NCI-H2107 (cell line): ENCODE measurements at places on chromosomes 1 and 21.

GRCh38 chr1:31657020-31657804 is 12.5 kb upstream of the PEF1 start:
- DNase-seq, result no peak

DNA sequence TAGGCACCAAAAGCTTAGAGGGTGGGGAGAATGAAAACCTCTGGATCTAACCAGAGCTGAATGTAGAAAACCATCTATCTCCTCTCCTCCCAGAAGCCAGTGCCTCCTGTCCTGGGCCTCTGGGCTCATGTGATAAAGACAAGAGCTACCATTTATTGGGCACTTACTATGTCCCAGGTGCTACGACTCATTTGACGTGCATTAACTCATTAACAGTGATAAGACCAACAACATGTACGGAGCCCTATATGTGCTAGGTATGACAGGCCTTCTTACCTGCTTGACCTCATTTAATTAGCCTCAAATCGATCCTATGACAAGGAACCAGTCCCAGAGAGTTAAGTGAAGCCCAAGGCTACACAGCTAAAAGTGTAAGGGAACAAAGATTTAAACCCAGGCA is 19.7 kb downstream of the CAPZB start:
- DNase-seq, result no peak

DNA sequence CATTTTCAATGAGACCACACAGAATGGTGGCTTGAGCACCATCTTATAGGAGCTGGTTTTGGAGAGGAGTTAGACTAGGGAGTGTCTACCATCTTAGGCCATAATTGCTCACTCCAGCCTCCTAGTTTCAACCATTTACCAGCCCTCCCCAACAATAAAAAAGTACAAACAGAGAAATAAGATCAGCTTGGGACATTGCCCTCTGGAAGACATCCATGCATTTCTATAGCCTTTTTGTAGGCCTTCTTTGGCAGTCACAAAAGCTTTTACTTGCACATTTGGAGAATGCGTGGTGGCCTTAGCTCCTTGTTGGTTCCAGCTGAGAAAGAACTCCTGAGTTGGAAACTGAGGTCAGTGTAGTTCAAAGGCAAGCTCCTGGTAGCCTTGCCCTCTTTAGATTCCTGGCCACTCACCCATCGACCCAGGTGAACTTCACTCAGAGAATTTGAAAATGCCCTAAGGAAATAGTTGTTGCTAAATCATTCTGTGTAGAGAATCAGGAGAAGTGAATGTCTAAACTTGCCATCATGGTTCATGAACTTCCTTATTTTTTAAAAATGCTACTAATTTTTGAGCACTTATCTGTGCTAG is 301.7 kb upstream of the PROX1 start:
- no peak for DNase-seq

DNA sequence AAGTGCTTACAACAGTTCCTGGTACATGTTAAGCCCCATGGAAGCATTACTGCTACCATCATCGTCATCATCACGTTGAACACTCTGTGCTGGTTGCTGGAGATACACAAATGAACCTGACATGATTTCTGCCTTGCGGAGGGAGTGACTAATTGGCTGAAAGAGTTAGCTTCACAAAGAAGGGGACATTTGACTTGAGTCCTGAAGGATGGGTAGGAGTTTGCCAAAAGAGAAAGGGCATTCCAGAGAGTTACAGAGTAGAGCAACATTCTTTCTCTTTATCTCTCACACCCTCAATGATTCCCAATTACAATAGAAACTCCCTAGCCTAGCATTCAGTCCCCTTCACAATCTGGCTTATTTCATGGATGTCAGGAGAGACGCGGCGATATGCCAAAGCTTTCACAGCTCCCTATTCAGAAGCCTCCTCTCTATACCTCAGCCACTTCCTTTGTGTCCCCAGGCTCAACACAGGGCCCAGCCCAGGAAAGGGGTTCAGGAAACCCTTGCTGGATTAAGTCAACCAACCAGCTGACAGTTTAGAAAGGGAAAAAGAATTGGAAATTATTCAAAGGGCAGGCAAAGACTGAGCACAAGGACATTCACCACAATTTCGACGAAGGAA is 38.0 kb downstream of the SLC1A7 start:
- no peak for DNase-seq

DNA sequence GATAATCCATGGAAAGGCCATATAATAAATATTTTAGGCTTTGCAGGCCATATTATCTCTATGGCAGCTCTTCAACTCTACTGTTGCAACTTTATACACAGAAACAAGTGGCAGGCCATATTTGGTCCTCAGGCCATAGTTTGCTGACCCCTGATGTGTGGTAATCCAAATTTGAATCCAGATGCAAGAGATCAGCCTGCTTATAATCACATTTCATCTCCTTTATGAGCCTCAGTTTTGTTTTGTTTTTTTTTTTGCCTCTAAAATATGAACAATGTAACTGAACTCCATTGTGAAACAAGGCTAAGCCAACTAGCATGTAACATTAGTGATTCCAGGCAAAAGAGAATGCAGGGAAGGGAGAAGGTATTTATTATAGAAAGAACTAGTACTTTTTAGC is 81.6 kb downstream of the PRKAA2 start:
- DNase-seq, result no peak

- DNase-seq, result no peak
These were observed 9.2 kb downstream of the INSL5 start for GRCh38 chr1:66791621-66792610.

- no peak for DNase-seq
These were observed 16.4 kb downstream of the SLC66A1 start for GRCh38 chr1:19328486-19328885.
